ENCODE measurements at places on chromosomes 5 and 9.

DNA sequence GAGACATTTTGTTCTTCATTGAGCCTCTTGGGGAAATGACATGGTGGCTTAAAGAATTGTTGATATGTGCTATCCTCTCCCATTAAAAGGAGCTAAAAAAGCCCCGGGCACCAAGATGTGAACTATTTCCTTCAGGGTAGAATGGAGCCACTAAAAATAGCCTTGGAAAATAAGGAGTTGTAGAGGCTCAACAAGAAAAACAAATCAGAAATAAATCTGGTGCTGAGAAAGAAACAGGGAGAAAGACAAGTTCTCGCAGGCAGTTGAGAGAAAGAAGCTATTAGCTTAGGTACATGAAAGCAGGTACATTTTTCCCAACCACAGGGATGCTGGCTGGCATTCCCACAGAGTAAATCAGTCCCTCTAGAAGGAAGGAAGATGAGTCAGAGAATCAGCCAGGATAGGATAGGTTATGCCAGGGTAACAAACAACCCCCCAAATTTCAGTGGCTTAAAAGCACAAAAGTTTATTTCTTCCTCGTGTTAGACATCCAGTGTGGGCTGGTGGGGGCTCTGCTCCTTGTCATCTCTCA is 134.6 kb upstream of the ADRA1B start:
- no peak for DNase-seq

DNA sequence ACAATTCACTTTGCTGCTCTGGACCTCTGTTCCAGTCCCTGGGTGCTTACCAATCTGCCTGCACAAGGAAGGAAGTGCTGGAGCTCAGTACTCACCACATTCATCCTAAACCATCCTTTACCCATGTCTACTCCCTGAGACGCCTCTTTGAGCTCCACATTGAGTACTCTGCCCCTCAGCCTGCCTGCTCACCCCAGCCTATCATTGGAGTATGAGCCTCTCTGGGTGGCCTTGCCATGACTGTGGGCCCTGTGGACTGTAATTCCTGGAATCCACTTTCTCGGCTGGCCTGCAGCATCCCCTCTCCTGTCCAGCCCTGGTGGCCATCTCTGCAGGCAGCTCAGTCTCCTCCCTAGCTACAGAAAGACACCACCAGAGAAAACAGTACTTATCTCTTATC is 428.6 kb downstream of the SPOCK1 start:
- no peak for DNase-seq

GRCh38 chr9:125541840-125542243 is 165.2 kb downstream of the MAPKAP1 start:
- no peak for DNase-seq

- no peak for DNase-seq
Measured at GRCh38 chr9:121261107-121261460, 6.9 kb upstream of the GSN start.

DNA sequence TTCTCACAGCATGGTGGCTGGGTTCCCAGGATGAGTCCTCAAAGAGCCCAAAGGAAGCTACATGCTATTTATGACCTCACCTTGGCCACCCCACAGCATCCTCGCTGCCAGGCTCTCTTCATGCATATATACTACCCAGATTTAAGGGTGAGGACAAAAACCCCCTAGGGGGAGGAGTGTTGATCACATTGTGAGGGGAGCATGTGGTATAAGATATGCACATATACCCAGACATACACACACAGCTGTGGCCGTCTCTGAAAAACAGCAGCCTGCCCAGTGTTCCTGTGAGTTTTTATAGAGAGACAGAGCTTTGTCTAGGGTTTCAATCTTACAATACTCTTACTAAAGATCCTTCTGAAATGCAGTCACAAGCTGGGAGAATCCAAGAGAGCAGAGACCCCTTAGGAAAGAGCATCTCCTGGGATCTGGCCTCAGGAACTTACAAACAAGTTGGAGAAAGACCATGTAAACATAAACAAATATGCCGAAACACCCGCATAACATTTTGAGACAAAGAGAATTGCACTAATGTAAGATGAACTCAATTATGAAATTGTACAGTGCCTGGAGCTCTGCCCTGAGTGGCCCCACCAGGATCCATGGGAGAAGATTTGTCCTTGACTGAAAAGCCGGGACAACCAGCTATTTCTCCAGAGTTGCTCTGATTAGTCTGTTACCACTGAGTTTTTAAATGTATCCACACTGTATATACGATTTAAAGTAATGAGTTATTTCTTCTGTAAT is 146.4 kb downstream of the GADD45G start:
- no peak for DNase-seq

GRCh38 chr5:67900514-67900913 is 315.0 kb upstream of the PIK3R1 start:
- no peak for DNase-seq
